Activated CD8-positive, alpha-beta memory T cell treated with anti-CD3 and anti-CD28 coated beads, Interleukin-2, amount 50 U/mL, for 4 hours (primary cell): ENCODE measurements at places on chromosomes 6 and 20.
A peak's percentile ranks its signal among the peaks of the same experiment; 100 is the strongest.

GRCh38 chr6:41072836-41073202 lies at the start of gene NFYA:
NFYA (plus strand) TSS chr6:41072974; CDS start chr6:41079090, 6,116 bp downstream.
- DNase-seq: peak; percentile 100

DNA sequence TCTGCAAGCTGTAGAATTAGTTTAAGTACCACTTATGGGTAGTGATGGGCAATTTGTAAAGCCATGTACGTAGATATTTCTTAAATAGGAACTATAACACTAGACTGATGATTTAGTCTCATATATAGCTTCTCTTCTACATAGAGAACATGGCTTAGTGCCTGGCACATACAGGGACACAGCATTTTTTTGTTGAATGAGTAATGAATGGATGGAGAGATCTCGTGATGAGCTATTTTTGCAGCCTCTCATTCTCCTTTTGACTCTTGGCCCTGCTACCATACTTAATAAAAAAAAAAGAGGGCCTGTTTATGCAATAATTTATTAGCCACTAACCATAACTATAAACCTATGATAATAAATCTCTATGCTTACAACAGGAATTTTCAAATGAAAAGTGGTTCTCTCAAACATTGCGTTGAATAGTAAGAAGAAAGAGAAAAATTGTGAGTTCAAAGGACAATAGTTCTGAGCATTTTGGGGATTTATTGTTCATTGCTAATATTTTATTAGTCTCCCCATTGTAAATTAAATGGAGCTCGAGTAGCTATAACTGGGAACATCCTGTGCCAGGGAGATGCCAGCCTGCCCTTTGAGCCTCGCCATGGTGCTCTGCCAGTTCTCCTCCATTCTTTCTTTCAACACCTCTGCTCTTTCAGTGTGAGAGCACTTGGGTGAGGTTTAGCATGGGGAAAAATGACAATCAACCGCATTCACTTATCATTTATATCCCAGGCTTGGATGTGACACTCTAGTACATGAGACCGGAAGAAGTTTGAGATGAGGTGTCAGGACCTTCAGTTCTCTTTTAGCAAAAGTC lies 14.7 kb upstream of the RCAN2 start:
- DNase-seq: no peak

DNA sequence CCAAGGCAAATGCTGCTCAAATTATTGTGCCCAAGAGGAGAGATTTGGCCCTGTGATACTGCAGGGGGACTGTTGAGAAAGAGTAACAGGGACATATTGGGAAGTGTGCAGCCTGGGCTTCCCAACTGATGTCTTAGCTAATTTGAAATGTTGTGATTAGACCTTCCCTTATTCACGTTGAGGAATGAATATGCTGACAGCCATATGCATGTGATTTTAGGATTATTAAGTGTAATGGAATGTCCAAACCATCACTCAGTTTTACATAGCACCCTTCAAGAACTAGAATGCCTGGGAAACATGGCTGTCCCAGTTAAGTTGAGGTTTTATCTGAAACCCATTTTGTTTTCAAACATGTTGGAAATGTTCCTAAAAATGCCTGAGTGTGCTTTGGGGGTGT lies 81.4 kb downstream of the CARMIL1 start:
- no peak for DNase-seq

- DNase-seq: no peak
These were observed 55.7 kb upstream of the BHLHE23 start for GRCh38 chr20:63062188-63063140.

DNA sequence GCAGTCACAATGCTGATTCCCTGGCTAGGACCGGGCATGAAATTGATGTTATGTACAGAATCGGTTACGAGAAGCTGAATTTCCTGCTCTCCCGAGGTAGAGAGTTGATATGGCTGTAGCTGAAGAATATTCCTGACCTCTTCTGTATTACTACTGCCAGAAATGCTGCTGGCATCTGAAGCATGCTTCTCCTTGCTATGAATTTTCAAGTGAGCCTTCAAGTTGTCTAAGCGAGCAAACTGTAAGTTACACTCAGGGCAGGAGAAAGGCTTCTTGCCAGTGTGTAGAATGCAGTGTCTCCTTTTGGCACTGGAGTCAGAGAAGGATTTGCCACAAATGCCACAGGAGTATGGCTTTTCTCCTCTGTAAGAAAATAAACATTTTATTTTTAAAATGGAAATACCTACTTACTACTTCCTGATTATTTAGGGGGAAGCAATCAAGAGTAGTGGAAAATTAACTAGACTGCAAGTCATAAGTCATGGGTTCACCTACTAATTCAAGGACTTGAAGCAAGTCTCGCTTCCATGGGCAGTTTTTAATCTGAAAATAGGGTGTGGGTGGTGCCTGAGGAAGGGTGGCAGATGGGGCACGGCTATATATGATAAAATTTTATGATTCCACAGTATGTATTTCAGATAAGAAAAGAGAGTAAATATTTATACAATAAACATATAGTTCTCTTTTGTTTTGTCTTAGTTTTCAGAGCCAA lies 10.8 kb upstream of the MICAL1 start:
- DNase-seq: no peak

DNA sequence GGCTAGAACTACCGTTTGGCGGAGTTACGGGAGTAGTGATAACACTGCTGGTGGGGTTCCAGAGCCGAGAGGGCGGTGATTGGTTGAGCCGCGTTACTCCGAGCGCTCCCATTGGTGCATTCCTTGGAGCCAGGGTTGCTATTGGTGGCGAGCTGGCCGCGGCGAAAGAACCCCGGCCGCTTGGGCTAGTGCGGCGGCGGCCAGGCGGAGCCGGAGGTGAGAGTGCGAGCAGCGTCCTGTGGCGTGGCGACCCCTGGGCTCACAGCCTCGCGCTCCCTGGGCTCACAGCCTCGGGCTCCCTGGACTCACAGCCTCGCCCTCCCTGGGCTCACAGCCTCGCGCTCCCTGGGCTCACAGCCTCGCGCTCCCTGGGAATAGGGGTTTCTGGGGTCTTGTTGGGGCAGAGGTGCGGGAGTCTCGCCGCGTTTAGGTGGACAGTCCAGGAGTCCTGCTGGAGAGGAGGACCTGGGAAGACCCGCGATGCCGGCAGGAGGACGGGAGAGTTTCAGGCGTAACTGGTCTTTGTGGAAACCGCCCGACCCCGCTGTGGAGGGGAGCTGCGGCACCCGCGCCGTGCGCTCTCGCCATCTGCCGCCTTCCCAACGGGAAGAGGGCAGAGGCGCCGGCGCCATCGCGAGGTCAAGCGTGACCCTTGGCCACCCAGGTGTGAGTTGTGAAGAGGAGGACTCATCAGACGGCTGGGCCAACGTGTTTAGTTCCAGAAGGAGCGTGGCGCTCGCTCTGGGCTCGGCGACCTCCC lies 12.2 kb downstream of the PRDM13 start:
- DNase-seq: no peak
